D721Med (cell line): ENCODE measurements at places on chromosomes 12 and 14.

DNA sequence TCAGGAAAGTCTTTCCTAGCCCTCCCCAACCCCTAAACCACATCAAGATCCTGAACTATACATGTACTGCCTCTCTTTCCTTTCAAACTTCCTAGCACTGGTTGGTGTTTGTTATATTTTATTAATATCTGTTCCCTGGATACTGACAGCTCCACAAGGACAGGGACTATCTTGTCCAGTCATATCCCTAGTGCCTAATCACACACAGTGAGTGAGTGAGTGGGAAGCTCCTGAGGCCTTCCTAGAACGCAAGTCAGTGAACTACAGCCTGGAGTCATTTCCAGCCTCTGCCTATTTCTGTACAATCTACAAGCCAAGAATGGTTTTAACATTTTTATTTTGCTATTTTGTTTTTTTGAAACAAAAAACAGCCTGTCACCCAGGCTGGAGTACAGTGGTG, 7.5 kb upstream of the ACTR6 start:
- no peak for DNase-seq

GRCh38 chr14:32478050-32478449, 149.0 kb downstream of the AKAP6 start:
- DNase-seq = no peak

DNA sequence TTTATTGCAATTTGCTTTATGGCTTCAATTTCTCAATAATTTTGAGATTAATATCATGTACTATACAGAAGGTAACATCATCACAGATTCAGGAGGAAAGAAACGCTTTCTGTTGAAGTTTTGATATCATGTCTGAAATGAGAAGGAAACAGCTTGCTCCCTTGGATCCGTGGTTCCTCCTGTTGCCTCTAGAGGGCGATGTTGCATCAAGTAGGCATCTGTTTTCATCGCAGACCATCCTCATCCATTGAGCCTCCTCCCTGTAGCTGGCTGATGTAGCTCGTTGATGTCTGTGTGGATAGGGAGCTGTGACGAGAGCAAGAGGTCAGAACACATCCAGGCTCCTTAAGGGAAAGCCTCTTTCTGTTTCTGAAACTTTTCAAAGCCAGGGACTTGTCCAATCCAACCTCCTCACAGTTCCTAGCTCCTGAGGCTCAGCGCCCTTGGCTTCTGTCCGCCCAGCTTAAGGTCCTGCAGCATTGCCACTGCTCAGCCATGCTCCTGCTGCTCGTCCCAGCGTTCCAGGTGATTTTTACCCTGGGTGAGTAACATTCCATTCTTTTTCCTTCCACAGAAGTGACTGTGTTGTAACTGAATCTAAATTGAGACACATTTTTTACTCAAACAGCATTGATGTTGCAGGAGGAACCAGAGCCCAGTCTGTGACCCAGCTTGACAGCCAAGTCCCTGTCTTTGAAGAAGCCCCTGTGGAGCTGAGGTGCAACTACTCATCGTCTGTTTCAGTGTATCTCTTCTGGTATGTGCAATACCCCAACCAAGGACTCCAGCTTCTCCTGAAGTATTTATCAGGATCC, 304.8 kb upstream of the OR4E1 start:
- no peak for DNase-seq

- no peak for DNase-seq
Measured at GRCh38 chr12:22276313-22276712, 58.2 kb downstream of the ST8SIA1 start.

- no peak for DNase-seq
Measured at GRCh38 chr12:57195611-57196371, 20.8 kb upstream of the NXPH4 start.
